ENCODE measurements at places on chromosomes 6 and 20.
A peak's percentile ranks its signal among the peaks of the same experiment; 100 is the strongest.

DNA sequence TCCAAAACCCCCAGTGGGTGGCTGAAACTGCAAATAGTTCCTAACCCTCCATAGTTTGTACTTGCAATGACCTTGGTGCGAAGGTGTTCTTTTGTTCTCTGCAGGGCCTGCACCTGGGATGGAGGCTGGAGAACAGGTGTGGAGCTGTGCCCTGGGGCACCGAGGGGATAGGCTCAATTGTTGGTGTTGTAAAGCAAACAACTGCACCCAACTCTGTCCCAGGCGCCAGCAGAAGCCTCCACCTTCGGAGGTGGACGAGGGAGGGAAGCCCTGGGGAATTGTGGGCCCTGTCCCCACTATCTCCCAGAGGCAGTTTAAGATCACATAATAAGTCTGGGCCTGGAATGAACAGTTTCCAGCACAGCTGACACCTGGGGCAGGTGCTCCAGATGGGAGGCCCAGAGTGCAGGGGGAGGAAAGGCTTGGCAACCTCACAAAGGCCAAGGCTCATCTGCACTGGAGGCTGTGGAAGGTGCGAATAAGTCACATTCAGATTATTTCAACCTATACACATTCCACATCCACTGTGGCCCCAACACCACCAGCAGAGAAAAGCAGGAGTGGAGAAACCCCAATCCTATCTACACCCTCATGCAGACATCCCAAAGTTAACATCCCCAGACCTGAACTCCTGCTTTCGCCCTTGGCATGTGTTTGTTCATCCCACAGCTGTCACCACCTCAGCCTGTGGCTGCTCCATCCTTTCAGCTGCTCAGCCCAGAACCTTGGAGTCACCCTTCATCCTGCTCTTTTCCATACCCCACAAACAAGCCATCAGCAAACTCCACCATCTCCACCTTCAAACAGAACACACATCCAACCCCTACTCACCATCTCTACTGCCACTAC, 12.3 kb upstream of the CBFA2T2 start:
- no peak for DNase-seq

GRCh38 chr6:130858498-130859160, 31.4 kb downstream of the SMLR1 start:
- DNase-seq: no peak

GRCh38 chr6:116359131-116359530, 11.6 kb upstream of the DSE start:
- DNase-seq: no peak

- DNase-seq: no peak
These were observed 100.6 kb downstream of the PCSK2 start for GRCh38 chr20:17327185-17328148.

GRCh38 chr6:103819509-103819908, 1040.2 kb downstream of the HACE1 start:
- no peak for DNase-seq

GRCh38 chr6:116111552-116112528, 11.2 kb downstream of the NT5DC1 start:
- DNase-seq: peak; percentile 22

DNA sequence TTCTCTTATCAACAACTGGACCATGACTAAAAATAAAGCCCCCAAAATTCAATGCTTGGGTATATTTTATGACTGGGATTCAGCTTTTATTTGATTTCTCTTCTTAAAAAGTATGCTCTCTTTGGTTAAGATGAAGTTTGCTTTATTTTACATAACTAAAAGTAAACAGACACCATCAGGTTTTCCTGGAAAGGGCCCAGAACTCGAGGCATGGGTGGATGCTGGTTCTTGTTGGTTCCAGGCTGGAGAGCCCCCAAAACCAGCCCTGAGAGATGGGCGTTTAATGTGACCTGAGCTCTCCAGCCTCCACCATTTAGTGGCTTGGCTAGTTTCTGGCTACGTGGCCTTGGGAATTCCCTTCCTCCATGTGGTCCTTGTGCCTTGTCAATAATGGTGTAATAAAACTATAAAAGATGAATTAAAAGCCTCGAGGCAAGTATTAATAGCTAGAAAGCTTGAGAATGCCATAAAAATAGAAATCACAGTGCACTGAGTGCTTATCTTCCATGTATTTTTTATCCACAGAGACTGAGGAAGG, 34.1 kb downstream of the BANF2 start:
- no peak for DNase-seq

DNA sequence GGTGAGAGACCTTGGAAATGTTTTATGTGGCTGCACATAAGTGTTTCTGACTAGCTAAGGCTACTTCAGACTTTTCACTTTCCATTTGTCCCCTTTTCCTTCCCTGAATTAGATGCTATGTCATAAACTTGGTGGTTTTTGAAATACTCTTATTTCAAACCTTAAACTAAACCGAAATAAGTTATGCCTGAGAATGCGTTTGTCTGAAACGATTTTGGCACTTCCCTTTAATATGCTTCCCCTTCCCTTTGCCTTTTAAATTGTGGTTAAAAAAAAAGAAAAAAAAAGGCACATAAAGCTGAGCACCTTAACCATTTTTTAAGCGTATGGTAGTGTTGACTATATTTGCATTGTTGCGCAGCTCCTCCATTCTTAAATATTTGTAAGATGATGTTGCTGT, 14.3 kb downstream of the ZNF451 start:
- DNase-seq: no peak

- no peak for DNase-seq
These were observed 35.0 kb upstream of the TULP1 start for GRCh38 chr6:35547676-35548075.

- no peak for DNase-seq
These were observed 489.8 kb downstream of the TENT5A start for GRCh38 chr6:81262656-81263055.

- no peak for DNase-seq
These were observed 50.9 kb downstream of the DEK start for GRCh38 chr6:18213439-18213838.

GRCh38 chr20:10978019-10978702, 304.4 kb upstream of the JAG1 start:
- DNase-seq: no peak

- DNase-seq: no peak
These were observed 126.6 kb downstream of the ZFP64 start for GRCh38 chr20:52064931-52065330.

GRCh38 chr6:45736134-45736533, 279.5 kb downstream of the CLIC5 start:
- no peak for DNase-seq

- no peak for DNase-seq
These were observed 156.9 kb downstream of the VEGFA start for GRCh38 chr6:43926634-43927531.

DNA sequence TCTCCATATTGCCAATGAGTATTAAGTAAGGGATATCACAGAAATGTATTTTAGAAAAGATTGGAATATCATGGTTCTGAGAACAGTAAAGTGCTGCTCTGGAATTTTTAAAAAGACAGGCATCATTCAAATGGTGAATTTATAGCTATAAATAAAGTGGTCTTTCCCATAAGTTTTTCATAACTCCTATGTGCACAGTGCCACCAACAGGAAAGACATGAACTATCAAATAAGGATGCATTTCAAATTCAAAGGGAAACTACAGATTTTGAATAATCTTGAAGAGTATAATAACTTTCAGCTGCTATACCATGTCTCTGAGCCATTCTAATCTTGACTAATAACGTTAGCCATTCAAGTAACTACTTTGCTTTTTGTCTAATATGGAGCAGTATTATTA, 456.8 kb upstream of the GJE1 start:
- no peak for DNase-seq

- peak; percentile 75 for DNase-seq
These were observed 230.8 kb downstream of the BCAS1 start for GRCh38 chr20:53839423-53840176.

GRCh38 chr6:133297657-133298056, 56.5 kb downstream of the EYA4 start:
- no peak for DNase-seq

GRCh38 chr6:29112135-29112534, 4.3 kb downstream of the OR2J3 start:
- DNase-seq: no peak

DNA sequence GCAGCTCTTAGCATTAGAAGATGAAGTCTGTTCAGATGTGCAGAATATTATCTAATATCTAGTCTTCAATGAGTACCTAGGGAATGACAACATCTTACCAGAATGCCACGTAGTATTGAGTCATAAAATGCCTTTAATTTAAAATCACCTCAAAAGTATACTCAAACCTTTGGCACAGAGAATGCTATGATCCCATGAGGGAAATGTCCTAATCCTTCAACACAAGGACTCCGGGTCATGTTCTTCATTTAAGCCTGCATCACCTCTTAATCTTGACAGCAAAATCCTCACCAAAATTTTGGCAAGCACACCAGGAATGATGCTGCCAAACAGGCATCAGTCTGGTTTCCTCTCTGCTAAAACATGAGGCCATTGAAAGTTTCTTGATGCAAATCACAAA, 23.6 kb upstream of the MARCKS start:
- DNase-seq: no peak

DNA sequence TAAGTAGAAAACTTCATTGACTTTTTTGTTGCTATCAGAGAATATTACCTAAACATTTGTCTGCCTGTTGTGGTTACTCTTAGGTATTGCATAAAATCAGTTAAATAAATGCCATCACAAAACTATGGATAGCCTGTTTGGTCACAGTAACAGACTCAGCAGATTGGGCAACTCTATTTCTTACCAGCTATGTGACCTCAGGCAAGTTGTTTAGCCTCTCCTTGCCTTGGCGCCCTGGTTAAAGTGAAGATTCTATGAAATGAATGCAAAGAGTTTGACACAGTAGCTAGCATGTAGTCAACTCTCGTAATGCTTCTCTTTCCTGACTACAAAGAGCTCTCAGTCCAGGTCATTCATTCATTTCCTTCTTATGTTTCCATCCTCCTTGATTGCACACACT, 82.5 kb upstream of the ID4 start:
- DNase-seq: no peak

DNA sequence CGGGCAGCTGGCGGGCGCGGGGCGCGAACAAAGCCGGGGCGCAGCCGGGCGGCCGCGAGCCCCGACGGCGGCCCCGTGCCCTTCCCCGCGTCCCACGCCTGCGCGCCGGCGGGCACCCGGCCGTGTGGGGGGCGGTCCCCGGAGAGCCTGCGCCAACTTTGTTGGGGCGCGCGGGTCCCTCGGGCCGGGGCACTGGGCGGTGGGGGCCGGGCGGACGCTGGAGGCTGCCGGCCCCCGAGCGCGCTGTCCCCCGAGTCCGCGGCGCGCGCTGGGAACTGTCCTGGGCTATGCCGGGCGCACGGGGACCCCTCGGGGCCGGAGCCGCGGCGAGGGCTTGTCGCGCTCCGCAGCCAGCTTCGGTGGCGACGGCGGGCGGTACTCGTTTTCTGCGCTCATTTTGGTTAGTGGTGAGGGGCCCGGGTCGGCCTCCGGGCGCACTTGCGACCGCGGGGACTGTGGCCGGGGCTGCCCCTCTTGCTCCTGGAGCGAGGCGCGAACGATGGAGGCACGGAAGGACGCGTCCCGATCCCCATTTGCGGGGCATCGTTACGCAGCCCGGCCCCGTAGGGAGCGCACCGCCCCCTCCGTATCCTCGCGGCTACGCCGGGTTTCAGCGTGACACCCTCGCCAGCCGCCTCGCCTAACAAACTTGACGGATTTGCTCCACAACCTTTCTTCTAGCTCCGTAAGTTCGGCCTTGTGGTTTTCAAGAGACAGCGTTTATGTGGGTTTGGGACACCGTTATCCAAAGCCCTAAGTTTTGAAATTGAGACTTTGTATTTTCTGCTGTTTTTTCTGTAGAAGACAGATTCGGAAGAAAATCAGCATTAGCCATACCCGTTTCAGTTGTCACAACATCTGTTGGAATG, 622 bp downstream of the SS18L1 start:
- peak; percentile 34 for DNase-seq

DNA sequence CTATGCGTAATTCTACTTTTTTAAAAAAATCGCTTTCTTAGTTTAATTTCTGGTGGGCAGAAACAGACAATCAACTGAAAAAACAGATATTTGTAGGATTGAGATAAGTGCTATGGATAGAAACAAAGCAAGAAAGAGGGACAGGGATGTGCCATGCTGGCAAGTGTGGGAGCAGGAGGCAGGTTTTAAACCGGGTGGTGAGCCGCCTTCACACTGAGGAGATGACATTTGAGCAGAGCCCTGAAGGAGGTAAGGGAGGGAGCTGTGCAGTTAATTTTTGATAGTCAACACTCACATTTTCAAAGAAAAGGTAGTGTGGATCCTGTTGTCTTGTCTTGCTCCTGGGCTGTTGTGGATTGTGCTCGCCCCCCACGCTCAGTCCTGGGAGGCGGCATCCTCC, 46.8 kb upstream of the TMEM217 start:
- DNase-seq: no peak

DNA sequence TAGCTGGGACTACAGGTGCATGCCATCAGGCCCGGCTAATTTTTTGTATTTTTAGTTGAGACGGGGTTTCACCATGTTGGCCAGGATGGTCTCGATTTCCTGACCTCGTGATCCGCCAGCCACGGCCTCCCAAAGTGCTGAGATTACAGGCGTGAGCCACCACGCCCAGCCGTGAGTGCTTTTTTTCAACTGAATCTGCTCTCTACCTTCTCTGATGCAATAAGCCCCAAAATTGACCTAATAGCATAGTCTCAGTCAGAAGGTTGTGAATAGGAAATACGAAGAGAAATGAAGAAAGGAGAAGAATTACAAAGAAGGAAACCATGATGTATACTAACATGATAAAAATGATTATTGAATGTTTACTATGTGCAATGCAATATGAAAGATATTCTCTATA, 33.2 kb downstream of the BEND6 start:
- no peak for DNase-seq

- no peak for DNase-seq
These were observed 166.7 kb downstream of the HAO1 start for GRCh38 chr20:7773511-7773910.

GRCh38 chr6:15819226-15819625, 156.4 kb upstream of the DTNBP1 start:
- no peak for DNase-seq

DNA sequence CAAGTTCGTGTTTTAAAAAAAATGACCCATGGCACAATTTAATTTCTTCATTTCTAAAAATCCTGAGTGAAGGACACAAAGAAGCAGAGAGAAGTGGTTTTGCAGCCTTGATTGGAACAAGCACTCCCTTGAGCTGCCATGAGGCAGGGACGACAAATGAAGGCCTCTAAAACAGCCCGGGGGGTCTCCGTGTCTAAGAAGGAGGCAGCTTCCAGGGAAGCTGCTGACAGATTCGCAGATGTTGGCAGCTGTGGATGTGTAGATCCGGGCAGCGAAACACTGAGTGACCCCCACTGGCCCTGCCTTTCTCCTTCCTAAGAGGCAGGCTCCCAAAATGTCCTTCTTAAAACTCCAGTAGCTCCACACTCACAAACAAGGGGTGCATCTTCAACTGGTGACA, 9.6 kb upstream of the LBP start:
- no peak for DNase-seq

GRCh38 chr6:1181939-1182605, 129.8 kb upstream of the FOXQ1 start:
- DNase-seq: no peak

- DNase-seq: peak; percentile 73
These were observed 127.4 kb upstream of the AFDN start for GRCh38 chr6:167699141-167699931.

Measured in CD4-positive, alpha-beta T cell treated with Interleukin-4 for 1 hour (primary cell).